ENCODE measurements at places on chromosomes 6 and 20.

GRCh38 chr20:62146019-62146755 lies 2.6 kb downstream of the SS18L1 start:
- no peak for DNase-seq

DNA sequence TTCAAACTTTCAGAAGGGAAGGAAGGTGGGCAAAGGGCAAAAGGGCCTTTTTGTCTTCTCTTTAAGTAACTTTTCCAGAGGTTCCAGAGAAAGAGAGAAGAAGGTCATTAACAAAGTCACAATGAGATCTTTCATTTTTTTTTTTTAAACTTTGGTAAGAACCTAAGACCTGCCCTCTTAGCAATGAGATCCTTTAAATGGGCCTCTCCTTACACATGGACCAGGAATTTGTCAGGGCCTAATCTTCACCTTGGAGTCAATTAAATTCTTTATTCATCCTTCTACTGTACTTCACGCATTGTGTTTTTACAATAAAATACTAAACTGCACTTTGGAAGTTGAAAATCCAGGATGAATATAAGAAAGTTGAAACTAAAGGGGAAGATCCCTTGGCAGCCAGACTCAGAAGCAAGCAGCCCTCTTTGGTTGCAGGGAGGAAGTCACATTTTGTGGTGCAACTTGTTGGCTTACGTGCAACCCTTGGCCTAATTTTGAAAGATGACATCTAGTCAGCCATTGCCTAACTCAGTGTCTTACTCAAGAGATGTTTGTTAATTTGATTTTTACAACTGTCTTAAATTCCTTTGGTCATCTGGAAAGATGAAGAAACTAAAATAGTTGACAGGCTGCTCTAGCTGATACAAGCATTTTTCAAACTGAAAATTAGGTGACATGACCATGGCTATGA lies 11.9 kb upstream of the TMEM170B start:
- DNase-seq: no peak

DNA sequence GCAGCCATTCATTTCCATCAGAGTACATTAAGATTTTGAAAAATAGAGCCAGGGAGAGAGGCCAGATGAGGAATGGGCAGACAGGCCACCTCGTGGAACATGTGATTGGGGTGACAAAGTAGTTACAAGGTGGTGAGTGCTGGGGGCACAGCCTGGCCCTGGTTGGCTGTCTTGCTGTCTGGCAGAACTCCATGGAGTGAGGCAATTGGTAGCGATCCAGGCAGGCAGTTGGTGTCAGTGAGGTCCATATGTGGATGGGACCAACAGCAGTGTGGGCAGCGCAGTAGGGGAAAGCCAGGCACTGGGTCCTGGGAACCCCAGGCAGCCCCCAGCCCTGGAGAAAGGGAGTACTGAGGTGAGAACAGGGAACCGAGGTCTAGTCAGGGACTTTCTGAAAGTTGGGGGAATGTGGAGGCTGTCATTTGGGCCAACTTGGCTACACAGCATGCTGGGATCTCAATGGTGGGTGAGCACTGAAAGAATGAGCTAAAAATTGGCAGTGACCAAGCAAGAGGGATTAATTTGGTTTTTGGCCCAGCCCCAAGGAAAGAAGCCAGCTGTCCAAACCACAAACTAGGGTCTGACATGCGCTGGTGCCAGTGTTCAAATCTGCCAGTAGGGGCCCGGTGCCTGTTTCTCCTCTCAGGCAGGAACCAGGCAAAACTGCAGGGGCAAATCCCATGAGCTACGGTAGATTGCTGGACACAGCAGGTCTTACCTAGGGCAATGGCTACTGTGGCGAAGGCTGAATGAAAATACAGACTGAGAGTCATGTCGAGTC lies 61.4 kb upstream of the E2F3 start:
- DNase-seq: no peak

- no peak for DNase-seq
These were observed 154.8 kb downstream of the PTPRK start for GRCh38 chr6:128365520-128366160.

DNA sequence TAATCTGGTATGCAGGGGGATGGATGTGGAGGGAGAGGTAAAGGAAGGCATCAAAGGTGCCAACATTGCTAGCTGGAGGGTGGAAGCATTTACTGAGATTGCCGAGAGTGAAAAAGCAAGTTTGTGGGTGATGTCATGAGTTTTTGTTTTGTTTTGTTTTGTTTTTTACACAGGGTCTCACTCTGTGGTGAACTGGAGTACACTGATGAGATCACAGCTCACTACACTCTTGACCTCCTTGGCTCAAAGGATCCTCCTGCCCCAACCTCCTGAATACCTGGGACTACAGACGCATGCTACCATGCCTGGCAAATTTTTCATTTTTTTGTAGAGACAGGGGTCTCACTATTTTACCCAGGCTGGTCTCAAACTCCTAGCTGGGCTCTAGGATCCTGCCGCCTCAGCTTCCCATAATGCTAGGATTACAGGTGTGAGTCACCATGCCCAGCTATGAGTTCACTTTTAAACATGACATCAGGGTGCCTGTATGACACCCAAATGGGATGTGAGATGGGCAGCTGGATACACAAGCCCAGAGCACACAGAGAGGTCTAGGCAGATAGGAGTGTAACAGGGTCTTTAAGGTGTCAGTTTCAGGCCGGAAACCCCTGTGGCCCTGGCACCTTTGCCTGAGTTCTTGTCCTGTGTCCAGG lies 35.1 kb upstream of the HMGA1 start:
- no peak for DNase-seq

GRCh38 chr6:168582571-168582981 lies 141.6 kb downstream of the SMOC2 start:
- DNase-seq: no peak

DNA sequence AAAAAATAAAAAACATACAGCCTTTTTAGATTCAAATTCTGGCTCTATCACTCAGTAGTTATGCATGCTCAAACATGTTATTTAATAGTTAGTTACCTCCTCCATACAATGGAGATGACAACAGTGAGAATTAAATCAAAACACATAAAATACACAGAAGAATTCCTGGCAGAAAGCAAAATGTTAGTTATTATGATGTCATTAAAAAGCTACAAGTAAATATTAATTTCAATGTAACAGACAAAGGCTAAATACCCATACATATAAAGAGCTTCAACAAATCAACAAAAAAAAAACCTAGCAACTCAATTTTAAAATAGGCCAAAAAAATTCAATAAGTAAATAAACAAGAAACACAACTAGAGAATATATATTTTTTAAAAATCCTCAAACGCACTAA lies 21.4 kb downstream of the PLN start:
- DNase-seq: no peak

DNA sequence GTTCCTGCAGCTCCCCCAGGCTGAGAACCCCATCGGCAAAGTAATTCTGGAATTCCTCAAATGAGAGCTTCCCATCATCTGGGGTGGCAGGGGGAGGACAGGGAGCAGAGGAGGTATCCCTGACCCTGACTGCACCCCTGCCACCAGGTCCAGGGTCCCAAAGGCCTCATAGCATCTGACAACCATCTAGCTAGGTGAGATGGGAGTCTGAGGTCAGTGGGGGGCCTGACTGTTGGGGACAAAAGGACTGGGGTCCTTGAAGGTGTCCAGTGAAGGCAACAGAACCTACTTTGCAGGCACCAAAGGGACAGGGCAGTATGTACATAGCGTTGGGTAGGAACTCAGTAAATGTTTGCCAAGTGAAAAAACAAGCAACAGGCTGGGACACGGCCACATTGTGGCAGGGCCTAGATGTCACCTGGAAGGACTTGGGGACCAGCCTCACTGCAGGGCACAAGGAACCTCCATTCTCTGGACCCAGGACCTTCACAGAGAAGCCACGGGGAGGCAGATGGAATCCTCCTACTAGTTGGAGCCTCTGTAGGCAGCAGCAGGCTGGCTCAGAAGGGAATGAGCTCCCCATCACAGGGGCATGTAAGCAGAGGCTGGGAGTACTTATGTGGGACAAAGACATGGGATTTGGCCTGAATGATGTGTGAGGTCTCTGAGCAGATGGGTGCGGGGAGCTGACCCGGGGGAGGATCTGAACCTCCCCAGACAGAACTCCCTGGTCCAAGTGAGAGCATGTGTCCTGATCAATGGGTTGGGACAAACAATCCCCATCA lies 3.3 kb downstream of the NECAB3 start:
- no peak for DNase-seq

GRCh38 chr6:157660414-157660813 lies 162.6 kb upstream of the SNX9 start:
- no peak for DNase-seq

DNA sequence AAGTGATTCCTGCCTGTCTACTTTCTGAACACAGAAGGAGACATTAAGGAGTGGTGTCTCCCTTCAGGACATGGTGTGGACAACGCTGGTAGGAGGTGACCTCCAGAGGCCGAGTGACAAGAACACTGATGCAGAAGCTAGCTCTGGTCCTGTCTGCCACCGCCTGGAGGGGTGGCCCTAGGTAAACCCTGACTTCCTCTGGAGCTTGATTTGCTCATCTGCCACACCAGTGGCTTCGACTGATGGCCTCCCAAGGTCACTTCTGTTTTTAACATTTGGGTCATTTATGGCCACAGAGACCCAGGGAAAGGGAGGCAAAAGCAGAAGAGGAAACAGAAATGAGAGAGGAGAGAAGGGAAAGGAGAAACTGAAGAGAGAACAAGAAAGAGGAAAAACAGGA lies 49.4 kb upstream of the SLC22A23 start:
- no peak for DNase-seq

- DNase-seq: no peak
These were observed 7.1 kb downstream of the XKR7 start for GRCh38 chr20:31974951-31975487.

GRCh38 chr6:46626976-46627375 lies 25.6 kb downstream of the CYP39A1 start:
- no peak for DNase-seq

DNA sequence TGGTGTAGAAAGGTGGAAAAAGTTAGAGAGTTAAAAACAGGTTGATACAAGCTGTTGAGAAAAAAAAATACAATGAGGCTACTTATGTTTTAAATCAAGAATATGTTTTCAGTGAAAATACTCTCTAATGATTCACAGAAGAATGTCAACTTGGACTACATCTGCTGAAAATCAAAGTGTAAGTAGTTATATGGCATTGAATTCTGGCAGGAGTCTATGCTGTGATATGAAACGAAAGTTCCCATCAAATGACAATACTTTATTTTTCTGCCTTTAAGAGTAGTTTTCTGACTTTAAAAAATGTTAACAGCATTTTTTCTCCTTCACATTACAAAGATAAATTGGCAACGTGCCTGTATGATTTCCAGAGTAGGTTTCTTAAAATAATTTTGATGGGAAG lies 158.3 kb downstream of the EYA4 start:
- DNase-seq: no peak

- DNase-seq: no peak
These were observed 106.1 kb upstream of the ADGRF4 start for GRCh38 chr6:47592131-47592840.

GRCh38 chr6:38020593-38020992 lies 201.1 kb downstream of the ZFAND3 start:
- no peak for DNase-seq

GRCh38 chr6:70040766-70041165 lies 174.4 kb downstream of the COL19A1 start:
- DNase-seq: no peak

Data from kidney epithelial cell (primary cell).